Activated T-cell treated with anti-CD3 and anti-CD28 coated beads, Interleukin-2, amount 50 U/mL, for 4 hours (primary cell): ENCODE measurements at places on chromosomes 3 and 15. TPM values are rescaled to one million over a fixed set of nuclear protein-coding genes. Genes with fewer than 3 reads are reported as not detected.

XYLB gene
- 4.2 TPM for total RNA-seq

PLA2G4D gene
- not detected for total RNA-seq

AGBL1 gene
- total RNA-seq: not detected

CHRNA7 gene
- 0.21 TPM for total RNA-seq

LRRC2 gene
- 0.13 TPM for total RNA-seq

LMOD3 gene
- total RNA-seq: not detected

CGNL1 gene
- 0.05 TPM for total RNA-seq

SPTBN5 gene
- 0.69 TPM for total RNA-seq

CASR gene
- total RNA-seq: 0.16 TPM

TAGLN3 gene
- total RNA-seq: 3.4 TPM

IVD gene
- total RNA-seq: 68.7 TPM

CDAN1 gene
- 12.8 TPM for total RNA-seq

CHRNA5 gene
- 5.2 TPM for total RNA-seq

WDR49 gene
- 0.16 TPM for total RNA-seq

FSIP1 gene
- 0.69 TPM for total RNA-seq

THSD4 gene
- 0.11 TPM for total RNA-seq

CPLX3 gene
- total RNA-seq: not detected

FEZF2 gene
- total RNA-seq: not detected

IGSF11 gene
- not detected for total RNA-seq

CTDSPL gene
- 1.3 TPM for total RNA-seq

LRRC31 gene
- not detected for total RNA-seq

GADL1 gene
- not detected for total RNA-seq

GXYLT2 gene
- not detected for total RNA-seq

ASB14 gene
- total RNA-seq: not detected

PRR20G gene
- not detected for total RNA-seq

ANKRD63 gene
- not detected for total RNA-seq

CFAP100 gene
- total RNA-seq: not detected

HEXA gene
- 51.4 TPM for total RNA-seq

C3orf22 gene
- not detected for total RNA-seq

ZXDC gene
- 24.4 TPM for total RNA-seq

AGTR1 gene
- not detected for total RNA-seq

LYZL4 gene
- not detected for total RNA-seq

KIF15 gene
- total RNA-seq: 6.1 TPM

EID1 gene
- 109 TPM for total RNA-seq

RPP14 gene
- 24.8 TPM for total RNA-seq

FBXW12 gene
- not detected for total RNA-seq

CCDC39 gene
- not detected for total RNA-seq

XCR1 gene
- not detected for total RNA-seq

SERINC4 gene
- total RNA-seq: 0.15 TPM

TMCO5A gene
- not detected for total RNA-seq

TMC3 gene
- not detected for total RNA-seq

HIGD2B gene
- 0.18 TPM for total RNA-seq

CCR3 gene
- not detected for total RNA-seq

HRH1 gene
- total RNA-seq: 2.3 TPM

GALNT15 gene
- total RNA-seq: not detected

CHRFAM7A gene
- 0.90 TPM for total RNA-seq

LRRK1 gene
- 0.55 TPM for total RNA-seq

CCDC33 gene
- not detected for total RNA-seq

C3orf70 gene
- not detected for total RNA-seq

ZNF80 gene
- total RNA-seq: 0.29 TPM

FBXO45 gene
- total RNA-seq: 21.4 TPM

ST6GAL1 gene
- total RNA-seq: 105 TPM

GOLGA6A gene
- not detected for total RNA-seq

NPAP1 gene
- not detected for total RNA-seq

SLC22A14 gene
- total RNA-seq: not detected

ZNF660 gene
- total RNA-seq: 0.66 TPM

CCR9 gene
- not detected for total RNA-seq

DOCK3 gene
- total RNA-seq: 1.5 TPM

CCDC80 gene
- 0.43 TPM for total RNA-seq

ERICH6 gene
- not detected for total RNA-seq
